ENCODE measurements at places on chromosomes 4 and X.

- no peak overlapping the region for H3K4me3 ChIP-seq
- no peak for DNase-seq
- no peaks in the 10 kb centered on the region for H3K4me1 ChIP-seq
- no peak overlapping the region for H3K27ac ChIP-seq
Observed at GRCh38 chr4:36043901-36044300, 200.4 kb downstream of the ARAP2 start.

DNA sequence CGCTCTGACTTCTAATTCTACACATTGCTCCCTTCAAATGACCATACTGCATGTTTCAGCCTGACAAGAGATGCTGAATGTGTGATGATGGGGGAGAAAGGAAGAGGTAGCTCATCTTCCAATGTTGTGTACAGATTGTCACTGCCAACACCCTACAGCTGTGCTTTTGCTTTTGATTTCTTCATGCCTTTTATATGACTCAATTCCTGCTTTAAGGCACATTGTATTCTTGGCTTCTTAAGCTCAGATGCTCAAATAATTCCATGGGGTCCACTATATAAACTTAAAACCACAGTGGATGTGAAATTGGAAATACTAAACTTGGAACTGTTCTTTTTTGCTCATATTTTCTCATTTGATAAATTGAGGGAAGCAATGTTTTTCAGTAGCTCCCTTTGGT, 183.2 kb upstream of the WDFY3 start:
- no peak for DNase-seq
- no peaks in the 10 kb centered on the region for H3K27me3 ChIP-seq
- no peaks in the 10 kb centered on the region for H3K36me3 ChIP-seq
- no peaks in the 10 kb centered on the region for H3K4me1 ChIP-seq
- H3K27ac ChIP-seq, result no peak overlapping the region
- H3K4me3 ChIP-seq, result no peak overlapping the region

DNA sequence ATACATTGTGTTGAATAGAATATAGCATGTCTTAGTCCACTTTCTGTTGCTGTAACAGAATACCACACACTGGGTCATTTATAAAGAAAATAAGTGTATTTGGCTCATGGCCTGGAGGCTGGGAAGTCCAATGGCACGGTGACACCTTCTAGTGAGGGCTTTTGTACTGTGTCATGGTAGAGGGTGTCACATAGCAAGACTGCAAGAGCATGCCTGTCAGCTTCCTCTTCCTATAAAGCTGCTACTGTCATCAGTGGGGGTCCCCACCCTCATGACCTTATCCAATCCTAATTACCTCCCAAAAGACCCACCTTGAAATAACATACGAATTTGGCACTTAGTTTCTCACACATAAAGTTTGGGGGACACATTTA, 193.2 kb downstream of the PTTG2 start:
- no peak overlapping the region for H3K4me3 ChIP-seq
- no peaks in the 10 kb centered on the region for H3K36me3 ChIP-seq
- peaks cover 35% of the 10 kb centered on the region for H3K4me1 ChIP-seq
- no peaks in the 10 kb centered on the region for H3K27me3 ChIP-seq
- DNase-seq, result no peak

GRCh38 chr4:157004279-157005161, 32.9 kb upstream of the PDGFC start:
- no peak overlapping the region for H3K4me3 ChIP-seq
- no peaks in the 10 kb centered on the region for H3K36me3 ChIP-seq
- H3K27me3 ChIP-seq, result no peaks in the 10 kb centered on the region

DNA sequence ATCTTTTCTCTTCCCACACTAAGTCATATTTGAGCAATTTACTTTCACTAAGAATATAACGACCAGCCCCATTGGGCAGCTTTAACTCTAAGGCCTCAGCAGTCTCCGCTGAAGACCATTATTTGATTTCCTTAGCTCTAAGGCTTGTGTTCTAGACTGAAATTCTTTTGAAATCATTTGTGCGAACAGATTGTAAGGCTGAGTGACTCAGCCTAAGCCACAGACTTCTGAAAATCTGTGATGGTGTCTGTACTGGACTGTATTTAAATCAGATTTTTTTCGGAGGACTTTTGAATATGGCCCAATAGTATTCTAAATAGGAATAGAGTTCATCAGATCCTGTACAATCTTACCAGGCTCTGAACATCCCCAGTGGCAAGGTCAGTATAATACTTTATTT, 150.3 kb upstream of the TECRL start:
- no peak overlapping the region for H3K27ac ChIP-seq
- no peaks in the 10 kb centered on the region for H3K36me3 ChIP-seq
- H3K4me1 ChIP-seq, result no peaks in the 10 kb centered on the region

- DNase-seq, result no peak
- no peak overlapping the region for H3K27ac ChIP-seq
- H3K27me3 ChIP-seq, result no peaks in the 10 kb centered on the region
- H3K36me3 ChIP-seq, result no peaks in the 10 kb centered on the region
- H3K4me1 ChIP-seq, result no peaks in the 10 kb centered on the region
Observed at GRCh38 chr4:67261971-67262370, 283.3 kb downstream of the CENPC start.

- H3K4me3 ChIP-seq, result no peak overlapping the region
- no peaks in the 10 kb centered on the region for H3K36me3 ChIP-seq
- no peaks in the 10 kb centered on the region for H3K27me3 ChIP-seq
- DNase-seq, result no peak
Observed at GRCh38 chr4:154583230-154583629, 7.3 kb downstream of the FGA start.

GRCh38 chr4:25095837-25096236, 64.4 kb downstream of the SEPSECS start:
- no peak overlapping the region for H3K27ac ChIP-seq
- no peaks in the 10 kb centered on the region for H3K36me3 ChIP-seq
- H3K4me1 ChIP-seq, result no peaks in the 10 kb centered on the region
- H3K27me3 ChIP-seq, result no peaks in the 10 kb centered on the region
- no peak for DNase-seq

DNA sequence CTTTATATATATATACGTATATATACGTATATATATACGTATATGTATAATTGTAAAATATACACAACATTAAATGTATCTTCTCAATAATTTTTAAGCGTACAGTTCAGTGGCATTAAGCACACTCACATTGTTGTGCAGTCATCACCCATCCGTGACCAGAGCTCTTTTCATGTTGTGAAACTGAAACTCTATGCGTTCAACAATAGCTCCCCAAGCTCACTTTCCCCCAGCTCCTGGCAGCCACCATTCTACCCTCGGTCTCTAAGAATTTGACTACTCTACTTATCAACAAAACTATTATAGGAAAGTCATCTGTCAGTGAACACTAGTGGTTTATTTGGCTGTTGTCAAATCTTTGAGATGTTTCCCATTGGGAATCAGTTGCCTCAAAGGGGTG, 621.8 kb upstream of the GALNT7 start:
- DNase-seq, result no peak
- no peaks in the 10 kb centered on the region for H3K4me1 ChIP-seq
- no peak overlapping the region for H3K4me3 ChIP-seq
- H3K27me3 ChIP-seq, result no peaks in the 10 kb centered on the region
- H3K36me3 ChIP-seq, result no peaks in the 10 kb centered on the region
- no peak overlapping the region for H3K27ac ChIP-seq

Measured in RWPE2 (cell line).